ENCODE measurements at places on chromosomes 6 and 20.
A peak's percentile ranks its signal among the peaks of the same experiment; 100 is the strongest.

DNA sequence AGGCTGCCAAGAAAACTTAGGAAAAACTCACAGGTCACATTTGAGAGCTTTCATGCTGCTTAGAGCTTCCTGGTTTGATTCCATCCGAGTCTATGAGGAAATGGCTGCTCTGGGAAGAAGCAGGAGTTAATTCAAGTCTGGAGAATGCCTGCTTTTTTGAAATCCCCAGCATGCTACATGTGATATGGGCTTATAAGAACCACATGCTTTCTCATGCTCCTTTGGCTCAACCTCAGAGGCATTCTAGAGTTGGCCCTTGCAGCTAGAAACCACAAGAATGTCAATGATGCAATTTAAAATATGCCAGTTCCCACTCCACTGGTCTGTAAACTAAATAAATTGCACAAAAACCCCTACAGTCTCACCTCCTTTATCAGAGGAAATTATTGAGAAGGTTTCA is 142.9 kb upstream of the OLIG3 start:
- DNase-seq = peak; percentile 63

- DNase-seq = no peak
These were observed 1080.7 kb downstream of the GRIK2 start for GRCh38 chr6:102474041-102474807.

GRCh38 chr6:166643891-166644590 is 17.0 kb upstream of the RPS6KA2 start:
- DNase-seq = no peak

- no peak for DNase-seq
These were observed 24.5 kb downstream of the TXNDC5 start for GRCh38 chr6:7886132-7886531.

DNA sequence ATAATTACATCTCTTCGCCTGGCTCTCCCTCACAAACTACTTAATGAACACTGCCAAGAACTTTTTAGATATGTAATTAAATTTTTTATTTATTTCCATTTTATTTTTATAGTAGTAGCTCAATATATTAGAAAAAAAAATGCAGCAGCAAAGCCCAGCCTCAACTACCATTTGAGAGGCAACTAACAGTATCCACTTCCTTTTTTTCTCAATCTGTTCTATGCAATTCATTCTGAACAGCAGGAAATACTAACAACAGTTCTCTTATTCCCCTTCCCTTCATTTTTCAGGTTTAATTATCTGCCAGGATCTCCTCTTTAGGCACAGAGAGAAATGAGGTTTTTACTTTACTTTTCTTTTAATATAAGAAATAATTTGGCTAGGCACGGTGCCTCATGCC is 112.7 kb downstream of the ZNF217 start:
- DNase-seq = no peak

DNA sequence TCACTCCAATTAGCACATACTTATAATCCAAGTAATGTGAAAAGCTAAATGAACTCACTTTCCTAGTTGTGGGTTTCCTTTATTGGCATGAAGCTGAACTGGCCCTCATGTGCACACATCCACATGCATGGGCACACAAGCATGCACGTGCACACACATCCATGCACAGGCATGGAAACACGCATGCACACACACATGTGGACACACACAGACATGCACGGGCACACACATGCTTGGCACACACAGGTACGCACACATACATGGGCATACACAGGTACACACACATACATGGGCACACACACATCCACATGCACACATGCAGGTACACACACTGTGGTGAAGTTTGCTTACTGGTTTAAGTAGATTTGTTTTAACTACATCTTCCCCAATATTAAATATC is 23.8 kb downstream of the SYNDIG1 start:
- DNase-seq = no peak

DNA sequence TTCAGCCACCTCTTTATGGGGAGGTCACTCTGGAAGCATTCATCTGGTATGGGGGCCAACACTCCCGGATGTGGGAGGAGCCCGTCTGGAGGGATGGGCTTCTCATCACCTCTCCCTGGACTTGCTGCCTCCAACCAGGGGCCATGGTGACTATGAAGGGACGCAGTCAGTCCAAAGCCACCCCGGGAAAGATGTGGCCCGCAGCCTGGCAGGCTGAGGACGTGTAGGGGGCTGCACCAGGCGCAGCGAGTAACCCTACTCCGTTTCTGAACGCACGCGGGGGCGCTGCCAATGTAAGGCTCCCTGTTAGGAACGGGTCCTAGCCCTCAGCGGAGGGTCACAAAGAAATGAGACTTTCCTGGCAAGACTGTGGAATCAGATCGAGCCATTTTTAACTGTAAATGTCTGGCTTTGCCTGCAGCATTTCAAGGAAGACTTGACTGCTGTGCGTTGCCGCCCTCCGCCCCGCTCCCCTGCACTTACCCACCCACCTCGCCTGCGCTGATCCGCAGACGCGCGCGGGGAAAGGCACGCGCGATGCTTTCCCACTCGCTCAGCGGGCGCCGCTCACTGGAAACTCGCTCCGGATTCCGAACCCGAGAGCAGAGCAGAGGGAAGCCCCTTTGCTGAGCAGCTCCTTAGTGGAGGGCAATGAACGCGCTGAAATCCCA is 55.1 kb downstream of the IL20RA start:
- no peak for DNase-seq

DNA sequence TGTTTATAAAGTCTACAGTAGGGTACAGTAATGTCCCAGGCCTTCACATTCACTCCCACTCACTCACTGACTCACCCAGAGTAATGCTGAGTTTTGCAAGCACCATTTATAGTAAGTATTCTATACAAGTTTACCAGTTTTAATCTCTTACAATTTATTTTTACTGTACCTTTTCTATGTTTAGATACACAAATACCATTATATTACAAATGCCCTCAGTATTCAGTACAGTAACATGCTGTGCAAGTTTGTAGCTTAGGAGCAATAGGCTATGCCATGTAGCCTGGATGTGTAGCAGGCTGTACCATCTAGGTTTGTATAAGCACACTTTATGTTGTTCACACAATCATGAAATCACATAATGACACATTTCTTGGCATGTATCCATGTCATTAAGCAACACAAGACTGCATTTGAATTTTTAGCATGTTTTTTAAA is 673.6 kb downstream of the CD109 start:
- DNase-seq = no peak

DNA sequence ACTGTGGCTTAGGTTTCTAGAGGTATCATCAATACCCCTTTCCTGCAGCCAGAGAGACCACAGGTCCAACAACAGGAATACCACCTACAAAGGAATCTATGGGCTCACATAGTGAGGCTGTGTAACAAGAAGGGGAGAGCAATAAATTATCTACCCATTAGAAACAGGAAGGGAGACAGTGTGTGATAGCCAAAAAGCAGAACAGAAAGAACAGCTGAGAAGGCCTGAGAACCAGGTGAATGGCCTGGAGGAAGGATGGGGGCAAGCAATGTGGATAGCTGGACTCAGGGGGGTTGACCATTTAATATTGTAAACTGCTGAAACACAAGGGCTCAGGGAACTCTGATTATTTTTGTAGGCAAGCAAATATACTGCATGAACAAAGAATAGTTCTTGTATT is 628.2 kb downstream of the COL12A1 start:
- no peak for DNase-seq

- DNase-seq = no peak
These were observed 48.4 kb downstream of the DHX35 start for GRCh38 chr20:39010496-39010895.

- DNase-seq = no peak
These were observed 30.8 kb upstream of the CD2AP start for GRCh38 chr6:47446669-47447330.

DNA sequence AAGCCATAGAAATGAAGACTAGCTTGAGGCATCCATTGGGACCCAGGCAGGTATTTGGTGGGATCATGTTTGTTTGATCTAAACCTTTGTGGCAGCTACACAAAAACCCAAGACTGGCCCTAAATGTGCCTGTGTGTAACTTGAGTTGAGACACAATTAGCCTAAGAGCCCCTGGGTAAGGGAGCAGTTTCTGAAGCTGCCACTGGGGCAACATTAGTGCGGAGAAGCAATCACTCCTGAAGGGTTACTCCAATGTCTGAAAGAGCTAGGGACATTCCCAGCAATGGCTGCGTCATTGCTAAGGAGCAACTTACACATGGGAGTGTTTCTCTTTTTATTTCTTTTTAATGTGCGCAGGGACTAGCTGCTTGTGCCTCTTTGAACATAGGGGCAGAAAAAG is 67.9 kb upstream of the EEF1E1 start:
- DNase-seq = no peak
